Stimulated activated CD4-positive, alpha-beta T cell treated with anti-CD3 and anti-CD28 coated beads, Interleukin-2, amount 100 ng/mL, for 48 hours (primary cell): ENCODE measurements at places on chromosomes 1 and 21.

DNA sequence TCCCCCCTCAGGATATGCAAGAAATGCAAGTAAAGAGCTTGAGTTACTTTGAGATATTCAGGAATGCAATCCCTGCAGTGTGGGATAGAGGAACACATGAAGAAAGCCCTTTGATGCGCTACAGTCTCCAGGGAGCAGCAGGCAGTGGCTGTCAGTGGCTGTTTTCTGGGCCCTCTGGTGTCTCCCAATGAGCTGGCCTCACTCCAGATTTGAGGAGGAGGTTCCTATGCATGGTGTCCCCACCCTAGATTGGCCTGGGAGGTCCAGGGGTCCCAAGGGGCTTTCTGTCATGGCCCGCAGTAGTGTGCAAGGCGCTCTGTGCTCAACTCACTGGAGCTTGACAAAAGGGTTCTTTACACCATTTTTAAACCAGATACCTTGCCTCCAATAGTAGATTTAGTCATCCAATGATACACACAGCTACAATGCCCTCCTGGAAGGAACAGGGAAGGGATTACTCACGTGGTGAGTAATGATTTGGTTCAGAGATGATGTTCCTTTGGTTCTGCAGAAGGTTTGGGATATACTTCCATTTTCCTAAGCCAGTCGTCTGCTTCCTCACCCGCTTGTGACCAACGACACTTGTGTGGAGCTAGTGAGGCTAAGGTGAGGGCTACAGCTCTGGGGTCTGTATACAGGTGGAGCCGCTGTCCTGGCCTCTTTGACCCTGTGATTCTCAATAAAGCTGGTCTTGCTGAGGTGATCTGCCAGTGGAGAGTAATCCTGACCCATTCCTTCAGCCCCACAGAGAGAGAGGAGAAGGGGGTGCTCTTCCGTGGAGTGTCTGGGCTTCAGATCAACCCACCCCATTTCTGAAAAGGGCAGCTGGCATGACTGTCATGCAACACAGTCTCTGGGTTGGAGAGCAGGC lies 6.6 kb downstream of the BATF3 start:
- DNase-seq, result no peak

- DNase-seq, result no peak
Observed at GRCh38 chr1:244356376-244356775, 95.3 kb downstream of the ADSS2 start.

DNA sequence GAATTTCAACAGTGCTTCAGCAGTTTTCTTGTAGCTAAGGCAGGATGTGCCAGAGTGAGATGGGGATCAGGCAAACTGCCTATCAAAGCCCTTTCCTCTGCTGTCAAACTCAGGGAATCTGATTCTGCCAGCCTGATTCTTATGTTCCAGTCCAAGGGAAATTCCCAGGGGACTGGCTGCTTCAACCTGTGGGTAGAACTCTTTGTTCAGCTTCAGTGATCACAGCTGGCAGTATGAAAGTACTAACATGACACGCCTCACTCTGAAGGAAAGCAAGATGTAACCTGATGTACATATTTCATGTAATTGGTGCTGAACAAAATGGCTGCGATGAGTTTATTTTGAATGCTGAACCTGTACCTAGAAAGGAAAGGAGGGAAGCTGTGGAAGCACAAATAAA lies 40.1 kb upstream of the SLC5A9 start:
- no peak for DNase-seq

- DNase-seq, result no peak
Observed at GRCh38 chr21:45010096-45010495, 64.3 kb upstream of the ADARB1 start.

DNA sequence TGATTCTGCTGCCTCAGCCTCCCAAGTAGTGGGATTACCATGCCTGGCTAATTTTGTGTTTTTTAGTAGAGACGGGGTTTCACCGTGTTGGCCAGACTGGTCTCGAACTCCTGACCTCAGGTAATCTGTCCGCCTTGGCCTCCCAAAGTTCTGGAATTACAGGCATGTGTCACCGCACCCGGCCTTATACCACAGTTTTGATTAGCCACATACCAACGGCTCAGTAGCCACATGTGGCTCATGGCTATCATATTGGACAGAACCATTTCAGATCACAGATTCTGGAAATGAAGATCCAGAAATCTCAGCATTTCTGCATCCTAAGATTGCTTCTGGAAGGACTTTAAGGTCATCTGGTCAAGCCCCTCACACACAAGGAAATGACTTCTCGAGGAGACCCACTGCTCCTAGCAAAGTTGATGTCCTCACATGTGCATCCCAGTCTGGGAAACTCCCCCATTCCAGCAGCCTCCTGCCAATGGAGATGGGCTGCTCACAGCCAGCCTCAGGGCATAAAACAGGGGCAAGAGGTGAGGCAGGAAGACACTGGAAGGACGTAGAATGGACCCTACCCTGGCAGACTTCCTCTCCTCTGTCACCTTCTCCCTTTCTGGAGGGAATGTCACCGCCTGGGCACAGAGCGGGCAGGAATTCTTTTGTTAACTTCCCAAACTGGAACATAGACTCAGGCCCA lies 17.5 kb upstream of the CITED4 start:
- no peak for DNase-seq

DNA sequence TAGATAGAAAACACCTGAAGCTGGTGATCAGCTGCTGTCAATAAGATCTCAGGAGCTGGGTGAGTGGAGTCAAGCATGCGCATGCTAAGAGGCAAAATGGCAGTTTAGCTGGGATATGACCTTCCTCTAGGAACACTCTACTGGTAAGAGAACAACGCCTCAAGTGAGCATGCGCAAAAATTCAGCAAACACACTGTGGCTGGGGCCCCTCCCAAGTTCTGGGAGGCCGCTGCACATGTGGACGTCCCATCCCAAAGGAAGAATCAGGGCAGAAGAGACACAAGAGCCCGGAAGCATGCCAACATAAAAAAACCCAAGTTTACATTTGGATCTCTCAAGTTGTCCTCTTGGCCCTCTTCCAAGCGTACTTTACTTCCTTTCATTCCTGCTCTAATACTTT lies 126.3 kb upstream of the F3 start:
- DNase-seq, result no peak

- no peak for DNase-seq
Observed at GRCh38 chr1:208241512-208241911, 2.7 kb downstream of the PLXNA2 start.

- no peak for DNase-seq
Observed at GRCh38 chr21:36076878-36077655, 7.2 kb downstream of the CBR1 start.

- no peak for DNase-seq
Observed at GRCh38 chr1:61692155-61692800, 32.7 kb downstream of the TM2D1 start.

DNA sequence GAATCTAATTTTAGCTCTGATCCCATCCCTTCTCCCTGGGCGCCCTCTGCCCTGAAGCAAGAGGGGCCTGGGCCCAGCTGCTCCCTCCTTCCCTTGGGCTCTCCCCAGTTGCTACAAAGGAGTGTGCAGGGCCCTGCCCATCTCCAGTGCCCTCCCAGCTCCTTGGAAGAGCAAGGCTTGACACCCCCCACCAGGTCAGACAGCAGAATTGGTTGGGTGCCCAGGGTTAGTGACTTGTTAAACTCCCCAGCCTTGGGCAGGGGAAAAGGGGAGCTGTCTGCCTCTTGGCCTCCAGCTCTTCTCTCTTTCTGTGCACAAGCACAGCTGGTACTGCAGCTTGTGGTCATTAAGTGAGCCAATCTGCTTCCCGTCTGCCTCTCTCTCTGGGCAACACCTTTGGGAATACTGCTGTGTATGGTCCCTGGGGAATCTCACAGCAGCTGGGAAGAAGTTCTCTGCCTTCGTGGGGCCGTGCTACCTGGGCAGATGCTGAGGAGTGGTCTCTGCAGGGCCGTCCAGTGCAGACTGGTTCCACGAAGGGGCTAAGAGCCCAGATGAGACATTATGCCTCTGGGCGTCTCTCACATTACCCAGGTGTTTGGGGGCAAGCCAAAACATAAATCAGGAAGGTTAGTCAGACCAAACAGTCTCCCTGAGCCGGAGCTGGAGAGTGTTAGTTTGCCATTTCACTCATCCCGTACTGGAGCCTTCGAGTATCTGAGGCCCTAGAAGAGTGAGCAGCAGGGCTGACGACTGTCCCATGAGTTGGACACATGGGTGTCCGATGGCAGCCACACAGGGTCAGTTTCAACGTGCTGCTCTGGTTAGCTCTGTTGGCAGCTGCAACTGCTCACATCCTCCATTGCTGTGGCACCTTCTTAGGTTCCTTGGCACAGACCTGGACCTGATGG lies 37.3 kb downstream of the TMEM53 start:
- no peak for DNase-seq

GRCh38 chr1:67653304-67653703 lies 31.7 kb upstream of the GADD45A start:
- DNase-seq, result no peak

GRCh38 chr1:211535346-211535745 lies 43.4 kb upstream of the RD3 start:
- DNase-seq, result no peak

GRCh38 chr1:3330771-3331245 lies 123.7 kb upstream of the ARHGEF16 start:
- DNase-seq, result no peak

DNA sequence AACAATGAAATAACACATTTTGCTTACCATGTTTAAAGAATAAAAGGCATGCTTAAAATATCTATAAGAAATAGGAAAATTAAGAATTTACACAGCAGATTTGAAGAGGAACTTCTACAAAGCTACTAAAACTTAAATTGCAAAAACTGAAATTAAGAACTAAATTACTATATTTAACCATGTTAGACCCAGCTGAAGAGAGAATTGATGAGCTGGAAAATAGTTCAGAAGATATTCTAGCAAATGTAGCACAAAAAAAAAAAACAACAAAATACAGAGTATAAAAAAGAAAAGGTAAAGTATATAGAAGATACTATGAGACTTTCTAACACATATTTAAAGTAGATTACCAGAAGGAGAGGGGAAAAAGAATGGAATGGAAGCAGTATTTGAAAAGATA lies 82.8 kb upstream of the ST6GALNAC5 start:
- DNase-seq, result no peak

- no peak for DNase-seq
Observed at GRCh38 chr1:37035796-37036666, 1.7 kb upstream of the GRIK3 start.

GRCh38 chr1:147577033-147577773 lies 35.9 kb downstream of the BCL9 start:
- DNase-seq, result no peak

DNA sequence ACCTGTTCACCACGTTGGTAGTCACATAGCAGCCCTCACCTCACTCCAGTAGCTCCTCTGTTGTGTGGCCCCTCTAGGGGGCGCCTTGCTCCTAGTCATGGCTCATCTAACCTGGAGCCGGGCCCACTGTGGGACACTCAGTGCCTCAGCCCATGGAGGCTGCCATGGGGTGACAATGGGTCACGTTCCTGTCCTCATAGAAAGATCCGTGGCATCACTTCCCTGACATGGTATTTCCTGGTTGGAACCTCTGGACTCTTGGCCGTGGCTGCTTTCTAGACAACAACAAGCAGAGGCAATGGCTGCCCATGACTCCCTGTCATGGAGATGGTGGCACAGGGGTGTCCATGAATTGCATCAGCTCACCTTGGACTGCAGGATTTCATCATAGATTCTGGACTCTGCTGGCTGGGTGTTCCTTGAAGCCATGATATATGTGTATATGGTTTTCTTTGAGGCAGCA lies 27.5 kb upstream of the SLAMF6 start:
- DNase-seq, result peak; percentile 61

- no peak for DNase-seq
Observed at GRCh38 chr1:9912264-9912936, 2.3 kb upstream of the CTNNBIP1 start.

- no peak for DNase-seq
Observed at GRCh38 chr21:26962621-26963181, 4.2 kb downstream of the ADAMTS5 start.

DNA sequence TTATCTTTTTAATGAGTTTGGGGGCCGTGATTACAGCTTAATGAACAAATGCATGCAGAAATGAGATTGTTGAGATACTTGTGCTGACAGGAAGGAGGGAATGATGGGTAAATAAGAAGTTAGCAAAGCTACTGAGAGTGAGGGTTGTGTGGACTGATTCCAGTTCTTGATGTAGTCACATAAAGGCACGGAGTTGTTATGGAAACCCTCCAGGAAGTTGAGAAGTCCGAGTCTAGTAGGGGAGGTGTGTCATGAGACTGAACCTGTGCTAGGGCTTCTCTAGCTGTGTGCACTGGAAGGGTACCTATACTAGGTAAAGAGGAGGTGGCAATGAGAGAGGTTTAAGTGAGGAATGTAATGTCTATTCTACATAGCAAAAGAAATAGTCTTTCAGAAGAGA lies 475.7 kb downstream of the USP25 start:
- no peak for DNase-seq

- no peak for DNase-seq
Observed at GRCh38 chr21:23725576-23725975, 1881.7 kb downstream of the MRPL39 start.

DNA sequence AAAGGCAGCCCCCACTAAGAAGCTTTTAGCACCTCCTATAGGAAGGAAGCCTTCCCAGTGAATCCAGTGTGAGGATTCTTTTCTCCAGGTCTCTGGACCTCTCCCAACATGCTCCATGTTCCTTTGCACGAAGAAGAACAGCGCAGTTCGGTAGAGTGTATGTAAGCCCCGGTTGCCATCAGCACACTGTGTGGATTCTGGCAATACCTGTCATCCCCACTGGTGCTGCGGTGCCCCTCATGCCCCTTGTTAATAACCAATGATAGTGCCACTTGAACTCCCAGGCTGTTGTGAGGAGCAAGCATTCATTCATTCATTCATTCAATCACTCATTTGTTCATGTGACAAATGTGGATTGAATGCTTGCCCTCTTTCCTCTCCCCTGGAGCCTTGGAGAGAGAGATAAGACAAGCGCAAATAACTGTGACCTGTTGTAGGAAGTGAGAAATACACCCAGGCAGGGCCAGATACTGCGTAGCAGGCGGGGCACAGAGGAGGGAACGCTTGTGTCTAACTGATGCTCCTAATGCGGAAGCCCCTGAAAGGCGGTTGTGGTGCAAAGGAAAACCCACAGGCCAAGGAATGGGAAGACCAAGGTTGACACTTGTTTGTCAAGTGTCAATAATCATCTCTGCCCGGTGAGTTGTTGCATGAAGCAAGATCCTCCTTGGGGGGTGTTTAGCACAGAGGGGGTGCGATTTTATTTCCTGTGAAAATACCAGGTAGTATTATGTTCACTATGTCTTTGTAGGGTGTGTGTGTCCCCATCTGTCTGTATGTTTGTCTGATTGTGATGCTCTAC lies 9.8 kb downstream of the LGR6 start:
- no peak for DNase-seq
